Activated naive CD4-positive, alpha-beta T cell treated with anti-CD3 and anti-CD28 coated beads for 36 hours (primary cell): ENCODE measurements at places on chromosomes 2 and 18. TPM values are rescaled to one million over a fixed set of nuclear protein-coding genes. Genes with fewer than 3 reads are reported as not detected.

NIFK gene
- 117 TPM for total RNA-seq

GRCh38 chr2:99373144-99373543 is 36.0 kb downstream of the EIF5B start:
- H3K4me1 ChIP-seq = peaks cover 21% of the 10 kb centered on the region
- H3K36me3 ChIP-seq = peaks cover 56% of the 10 kb centered on the region
- no peaks in the 10 kb centered on the region for H3K27me3 ChIP-seq

DNA sequence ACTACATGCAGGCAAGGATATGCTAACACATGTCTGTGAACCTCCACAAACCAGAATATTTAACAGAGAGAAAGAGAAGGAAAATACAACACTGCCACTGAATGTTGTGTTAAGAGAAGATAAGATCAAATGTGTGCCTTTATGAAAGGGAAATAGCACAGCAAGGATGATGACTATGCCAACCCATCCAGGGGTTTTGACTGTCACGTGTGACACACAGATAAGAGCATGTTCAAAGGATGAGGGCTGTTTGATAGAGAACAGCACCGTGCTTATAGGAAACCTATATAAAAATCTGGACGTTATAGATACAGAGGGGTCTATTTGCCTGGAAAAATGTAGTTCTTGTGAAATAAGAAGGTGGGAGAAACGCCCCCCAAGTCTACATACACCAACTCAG is 911.8 kb downstream of the CPS1 start:
- H3K4me1 ChIP-seq = no peaks in the 10 kb centered on the region
- H3K36me3 ChIP-seq = no peaks in the 10 kb centered on the region
- H3K27me3 ChIP-seq = no peaks in the 10 kb centered on the region
- no peak overlapping the region for H3K27ac ChIP-seq

DNA sequence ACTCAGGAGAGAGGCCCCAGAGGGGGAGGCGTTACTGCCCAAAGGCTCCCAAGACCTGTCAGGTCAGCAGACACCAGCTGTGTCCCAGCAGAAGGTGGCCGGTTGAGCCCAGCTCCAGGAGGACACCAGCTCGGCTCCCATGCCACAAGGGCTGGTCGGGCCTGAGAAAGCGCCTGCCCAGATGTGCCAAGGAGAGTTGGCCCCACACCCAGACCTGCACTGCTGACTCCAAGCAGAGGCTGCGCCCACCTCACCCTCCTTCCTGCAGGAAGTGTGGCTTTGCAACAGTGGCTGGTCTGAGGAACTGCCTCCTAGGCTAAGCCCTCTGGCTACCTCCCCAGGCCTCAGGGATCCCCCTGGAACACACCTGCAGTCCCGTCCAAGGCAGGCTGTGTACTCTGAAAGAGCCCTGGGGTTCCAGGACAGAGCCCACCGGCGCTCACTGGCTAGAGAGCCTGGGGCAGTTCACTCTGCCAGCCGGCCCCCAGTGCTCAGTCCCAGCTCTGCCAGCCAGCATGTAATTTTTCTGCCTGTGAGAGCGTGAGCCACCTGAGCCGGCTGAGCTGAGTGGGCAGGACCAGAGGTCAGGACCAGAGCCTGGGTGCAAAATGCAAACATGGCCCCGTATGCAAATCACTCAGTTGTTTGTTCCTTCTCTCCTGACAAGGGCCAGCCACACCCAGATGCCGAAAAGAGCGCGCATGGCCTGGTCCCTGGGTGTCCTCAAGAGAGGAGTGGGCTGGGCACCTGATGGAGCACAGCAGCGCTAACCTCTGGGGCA is 36.9 kb upstream of the PTMA start:
- peaks cover 5% of the 10 kb centered on the region for H3K4me1 ChIP-seq
- H3K27ac ChIP-seq = no peak overlapping the region
- H3K4me3 ChIP-seq = no peak overlapping the region
- DNase-seq = no peak
- no peaks in the 10 kb centered on the region for H3K27me3 ChIP-seq

DNA sequence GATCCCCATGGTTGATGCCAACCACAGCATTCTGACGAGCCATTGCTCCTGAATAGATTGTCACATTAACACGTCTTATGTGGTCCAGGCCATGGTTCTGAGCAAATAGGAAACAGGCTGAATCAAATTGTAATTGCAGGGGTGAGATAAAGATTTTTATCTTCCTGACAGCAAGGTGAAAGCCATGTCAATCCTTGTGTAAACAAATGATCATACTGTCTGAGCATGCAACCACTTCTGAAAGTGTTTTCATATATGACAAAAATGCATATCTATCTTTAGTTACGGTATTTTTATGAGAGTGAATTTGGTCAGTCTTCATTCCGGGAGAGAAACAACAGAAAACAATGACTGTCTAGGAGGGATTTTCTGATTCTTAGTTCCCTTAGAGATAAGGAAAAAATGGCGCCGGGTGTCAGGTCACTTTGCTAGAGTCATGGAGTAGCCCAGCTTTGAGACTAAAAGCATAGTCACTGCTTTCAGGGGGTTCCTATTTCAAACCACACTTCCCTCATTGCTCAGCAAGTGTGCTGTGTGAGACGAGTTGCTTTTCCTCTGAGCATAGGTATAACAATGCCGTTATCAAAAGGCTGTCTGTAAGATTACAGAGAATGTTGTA is 958.9 kb downstream of the DCDC2C start:
- H3K4me3 ChIP-seq = no peak overlapping the region
- no peak overlapping the region for H3K27ac ChIP-seq
- H3K4me1 ChIP-seq = no peaks in the 10 kb centered on the region
- no peaks in the 10 kb centered on the region for H3K36me3 ChIP-seq

GRCh38 chr2:224671731-224672130 is 44.4 kb downstream of the CCDC195 start:
- no peaks in the 10 kb centered on the region for H3K27me3 ChIP-seq
- no peaks in the 10 kb centered on the region for H3K36me3 ChIP-seq
- no peak for DNase-seq
- H3K27ac ChIP-seq = no peak overlapping the region

DNA sequence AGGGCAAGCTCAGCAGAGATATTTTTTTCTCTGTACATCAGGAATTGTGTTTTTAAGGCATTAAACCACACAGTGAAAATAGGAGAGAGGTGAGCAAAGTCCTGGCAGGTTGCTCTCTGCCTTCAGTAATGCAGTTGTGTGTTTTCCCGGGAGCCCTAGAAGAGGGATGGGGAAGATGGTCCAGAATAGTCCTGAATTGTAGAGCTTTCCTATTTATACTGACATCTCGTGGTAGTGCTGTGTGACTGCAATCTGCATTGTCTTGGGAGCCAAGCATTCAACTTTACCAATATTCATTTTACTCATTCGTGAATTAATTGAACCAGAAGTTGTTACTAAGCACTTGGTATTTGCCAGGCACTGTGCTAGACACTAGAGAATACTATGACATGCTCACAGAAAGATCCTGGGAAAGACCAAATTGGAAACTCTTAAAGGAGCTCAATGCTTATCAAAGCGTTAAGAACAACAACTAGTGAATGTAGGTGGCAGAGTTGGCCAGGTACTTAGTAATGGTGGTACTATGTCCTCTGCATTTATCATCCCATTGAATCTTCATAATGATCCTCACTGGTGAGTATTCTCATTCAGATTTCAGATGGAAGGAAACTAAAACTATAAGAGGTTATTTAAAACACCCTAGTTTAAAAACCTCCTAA is 214.6 kb downstream of the TRIB2 start:
- no peak overlapping the region for H3K27ac ChIP-seq
- H3K4me3 ChIP-seq = no peak overlapping the region
- no peaks in the 10 kb centered on the region for H3K36me3 ChIP-seq
- DNase-seq = no peak

GRCh38 chr18:28198620-28199019 is 21.7 kb upstream of the CDH2 start:
- no peak overlapping the region for H3K27ac ChIP-seq
- no peaks in the 10 kb centered on the region for H3K27me3 ChIP-seq
- DNase-seq = no peak
- no peaks in the 10 kb centered on the region for H3K4me1 ChIP-seq
- no peak overlapping the region for H3K4me3 ChIP-seq

DNA sequence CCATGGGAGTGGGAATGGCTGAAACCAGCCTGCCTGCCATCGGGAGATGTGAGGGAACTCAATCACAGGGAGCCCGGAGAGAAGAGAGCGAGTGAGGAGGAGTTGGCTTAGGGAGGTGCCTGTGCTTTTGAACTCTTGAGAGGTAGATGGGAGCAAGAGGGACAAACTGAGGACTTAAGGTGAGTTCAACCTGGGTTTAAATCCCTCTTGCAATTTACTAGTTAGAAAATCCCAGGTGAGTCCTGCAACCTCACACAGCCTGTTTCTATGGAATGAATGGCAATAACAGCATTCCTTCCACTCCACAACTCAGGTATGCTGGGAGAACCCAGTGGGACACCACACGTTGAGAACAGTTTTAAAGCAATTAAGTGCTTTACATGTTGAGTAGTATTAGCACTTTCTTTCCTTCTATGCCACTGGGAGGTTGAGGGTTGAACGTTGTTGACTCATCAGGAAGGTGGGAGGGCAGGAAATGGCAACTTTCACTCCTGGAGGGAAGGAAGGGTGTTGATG is 57.3 kb downstream of the VIT start:
- H3K4me1 ChIP-seq = no peaks in the 10 kb centered on the region
- H3K27ac ChIP-seq = no peak overlapping the region
- no peaks in the 10 kb centered on the region for H3K36me3 ChIP-seq
- H3K27me3 ChIP-seq = peaks cover 27% of the 10 kb centered on the region
